ENCODE measurements at places on chromosomes 3 and 15.

DNA sequence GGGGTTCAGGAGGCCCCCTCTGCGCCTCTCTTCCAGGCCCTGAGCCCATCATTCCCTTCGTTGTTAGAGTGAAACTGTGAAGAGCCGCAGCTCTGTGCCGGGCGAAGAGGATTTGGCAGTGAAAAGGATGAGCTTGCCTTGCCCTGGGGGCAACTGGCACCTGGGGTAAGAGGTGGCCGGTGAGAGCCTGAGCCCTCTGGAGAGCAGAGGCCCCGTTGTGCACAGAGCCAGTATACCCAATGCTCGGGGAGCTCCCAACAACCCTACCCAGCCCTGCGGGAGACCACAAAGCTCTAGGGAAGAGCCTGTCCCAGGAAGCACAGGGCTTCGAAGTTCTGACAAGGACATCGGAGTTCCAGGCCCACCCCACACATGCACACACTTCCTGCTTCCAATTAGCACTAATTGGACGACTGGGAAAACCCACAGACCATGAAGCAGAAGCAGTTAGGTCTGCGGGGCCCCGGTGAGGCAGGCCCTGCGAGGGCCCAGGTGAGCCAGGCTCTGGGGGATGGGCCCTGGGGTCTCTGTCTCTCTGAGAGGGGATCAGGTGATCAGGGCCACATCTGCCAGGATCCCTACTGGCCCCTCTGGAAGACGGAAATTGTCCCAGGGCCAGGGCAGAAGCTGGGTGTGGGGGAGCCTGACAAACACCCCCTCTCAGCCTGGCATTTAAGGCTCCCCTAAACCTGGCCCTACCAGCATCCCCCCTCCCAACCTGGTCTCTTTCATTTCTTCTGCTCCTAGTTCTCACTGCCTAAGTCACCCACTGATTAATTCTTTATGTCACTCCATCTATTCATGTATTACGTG, 27.9 kb upstream of the SFMBT1 start:
- DNase-seq = peak; percentile 15

- no peak for DNase-seq
Measured at GRCh38 chr3:71446734-71447133, 136.8 kb downstream of the FOXP1 start.

DNA sequence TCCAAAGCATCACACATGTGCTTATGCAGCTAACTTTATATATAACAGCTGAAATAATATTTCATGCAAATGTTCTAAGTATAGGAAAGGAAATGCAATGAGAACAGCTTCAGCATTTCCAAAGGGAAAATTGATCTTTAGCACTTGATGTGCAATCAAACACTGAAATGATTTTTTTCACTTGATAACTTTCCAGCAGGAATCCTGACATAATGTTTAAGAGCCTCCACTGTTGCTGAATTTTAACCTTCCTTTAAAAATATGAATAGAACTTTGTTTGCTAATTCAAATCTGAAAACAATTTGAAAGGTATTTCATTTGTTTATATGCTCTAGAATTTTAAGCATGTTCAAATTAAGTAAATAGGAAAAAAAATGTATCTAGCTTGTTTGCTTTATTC, 96.9 kb upstream of the STRIT1 start:
- no peak for DNase-seq

GRCh38 chr3:32498252-32498651, 4.4 kb downstream of the CMTM6 start:
- DNase-seq = no peak

GRCh38 chr3:89275001-89275400, 167.6 kb downstream of the EPHA3 start:
- DNase-seq = no peak

DNA sequence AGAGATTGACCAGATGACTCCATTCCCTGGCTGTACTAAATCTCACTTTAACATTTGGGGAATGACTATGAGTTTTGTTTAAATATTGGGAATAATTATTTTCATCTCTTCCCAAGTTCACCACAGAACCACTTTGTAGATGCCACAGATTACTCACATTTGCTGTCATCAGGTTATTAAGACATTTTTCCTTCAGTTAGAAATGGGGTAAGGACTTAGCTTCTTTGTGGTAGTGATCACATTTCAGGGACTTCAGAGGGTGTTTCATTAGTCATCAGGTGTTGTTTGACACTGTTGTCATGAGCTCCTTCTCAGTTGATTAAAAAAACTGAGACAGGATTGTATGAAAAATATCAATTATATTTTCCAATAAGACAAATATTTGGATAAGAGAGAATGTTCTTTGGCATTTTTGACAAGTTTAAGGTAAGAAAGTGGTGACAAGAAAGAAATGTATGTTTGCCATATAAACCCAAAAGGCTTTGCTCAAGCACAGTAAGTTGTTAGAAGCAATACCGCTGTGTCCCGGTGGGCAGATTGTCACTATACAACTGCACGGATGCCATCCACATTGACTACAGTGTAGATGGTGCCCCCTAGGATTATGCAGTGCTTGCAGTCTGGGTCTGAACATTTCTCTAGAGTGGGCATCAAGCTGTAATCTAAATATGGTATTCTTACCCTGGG, 22.3 kb downstream of the FBXL2 start:
- DNase-seq = peak; percentile 90

DNA sequence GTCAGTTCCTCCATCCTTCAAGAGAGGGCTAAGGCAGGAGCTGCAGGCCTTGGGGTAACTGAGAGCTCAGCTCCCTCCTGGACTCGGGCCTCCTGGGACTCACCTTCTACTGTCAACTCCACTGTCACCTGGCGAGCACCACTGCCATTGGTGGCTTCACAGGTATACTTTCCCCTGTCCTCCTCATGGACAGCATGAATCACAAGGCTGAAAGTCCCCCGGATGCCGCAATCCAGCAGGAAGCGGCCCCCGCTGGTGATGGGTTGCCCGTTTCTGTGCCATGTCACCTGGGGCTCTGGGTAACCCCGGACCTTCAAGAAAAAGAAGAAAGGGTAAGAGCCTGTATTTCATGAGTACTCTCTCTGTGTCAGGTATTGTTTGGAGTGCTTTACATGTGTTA, 131.9 kb downstream of the MYLK start:
- DNase-seq = no peak

- DNase-seq = no peak
Measured at GRCh38 chr3:30707825-30708224, 101.4 kb downstream of the TGFBR2 start.

DNA sequence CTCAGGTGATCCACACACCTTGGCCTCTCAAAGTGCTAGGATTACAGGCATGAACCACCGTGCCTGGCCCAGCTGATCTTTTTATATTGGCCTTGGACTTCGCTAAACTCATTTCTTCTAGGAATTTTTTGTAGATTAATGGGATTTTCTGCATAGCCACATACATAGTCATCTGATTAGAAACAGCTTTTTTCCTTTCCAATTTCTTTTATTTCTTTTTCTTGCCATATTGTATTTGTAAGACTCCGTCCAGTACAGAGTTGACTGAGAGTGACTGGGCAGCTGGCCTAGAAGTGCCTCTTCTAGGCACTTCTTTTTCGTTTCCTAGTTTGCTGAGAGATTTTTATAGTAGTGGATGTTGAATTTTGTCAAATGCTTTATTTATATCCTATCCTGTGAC, 37.4 kb downstream of the ARIH1 start:
- DNase-seq = peak; percentile 33

DNA sequence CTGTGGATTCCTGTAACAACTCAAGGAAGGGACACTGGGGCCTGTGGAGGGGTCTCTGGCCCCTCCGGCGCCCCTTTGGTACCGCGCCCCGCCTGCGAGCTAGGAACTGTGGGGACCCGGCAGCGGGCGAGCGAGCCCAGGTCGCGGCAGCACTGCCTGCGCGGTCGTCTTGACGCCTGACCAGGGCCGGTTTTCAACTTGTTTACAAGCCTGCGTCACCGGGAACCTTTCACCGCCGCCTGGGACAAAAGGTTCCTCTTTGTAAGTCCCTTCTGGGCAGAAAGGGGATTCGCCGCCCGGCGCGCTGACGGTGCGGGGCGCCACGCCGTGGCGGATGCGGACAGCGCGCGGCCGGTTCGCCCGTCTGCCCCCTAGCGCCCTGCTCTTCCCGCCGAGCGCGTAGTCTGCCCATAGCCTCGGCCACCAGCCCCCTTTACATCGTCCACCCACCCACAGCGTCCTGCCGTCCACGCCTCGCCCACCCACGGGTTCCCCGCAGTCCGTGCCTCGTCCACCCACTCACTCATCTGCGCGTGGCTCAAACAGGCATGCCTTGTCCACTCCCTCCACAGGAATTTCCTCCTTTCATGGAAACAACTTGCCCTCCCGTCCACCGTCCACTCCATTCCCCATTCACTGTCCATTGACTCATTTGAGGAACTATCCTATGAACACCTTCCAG, 5.5 kb upstream of the CFAP100 start:
- DNase-seq = peak; percentile 86

DNA sequence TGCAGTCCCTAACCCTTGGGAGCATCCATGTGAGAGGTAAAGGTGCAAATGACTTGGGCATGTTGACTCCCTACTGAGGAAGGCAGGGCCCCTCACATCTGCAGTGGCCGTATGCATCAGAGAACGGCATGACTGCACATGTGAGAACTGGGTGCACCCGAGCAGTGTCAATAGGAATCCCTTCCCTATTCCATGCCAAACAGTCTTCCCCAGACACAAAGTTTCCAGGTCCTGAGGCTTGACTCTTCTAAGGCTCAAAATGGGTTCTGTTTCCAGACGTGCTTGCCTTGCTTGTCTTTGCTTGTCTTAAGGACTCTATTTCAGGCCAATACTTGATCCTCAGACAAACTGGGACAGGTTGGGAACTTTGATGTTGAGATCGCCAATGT, 20.5 kb upstream of the ANPEP start:
- no peak for DNase-seq

DNA sequence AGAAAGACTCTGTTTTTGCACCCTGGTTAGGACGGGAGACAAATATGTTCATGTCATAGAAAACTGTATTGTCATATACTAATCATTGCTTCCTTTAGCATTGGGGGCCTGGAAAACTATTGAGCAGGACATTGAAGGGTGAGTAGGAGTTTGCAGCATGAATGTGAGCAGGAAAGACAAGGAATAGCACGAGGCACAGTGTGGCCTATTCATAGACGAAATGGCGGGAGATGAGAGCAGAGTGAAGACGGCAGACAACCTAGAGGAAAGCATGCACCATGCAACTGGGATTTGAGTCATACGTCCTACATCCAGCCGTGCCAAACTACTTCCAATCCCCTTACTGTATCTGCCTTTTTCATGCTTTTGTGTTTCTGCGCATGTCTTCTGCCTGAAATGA, 508.1 kb downstream of the NTRK3 start:
- DNase-seq = no peak

GRCh38 chr15:62360332-62361097, 195.4 kb upstream of the C2CD4B start:
- no peak for DNase-seq

DNA sequence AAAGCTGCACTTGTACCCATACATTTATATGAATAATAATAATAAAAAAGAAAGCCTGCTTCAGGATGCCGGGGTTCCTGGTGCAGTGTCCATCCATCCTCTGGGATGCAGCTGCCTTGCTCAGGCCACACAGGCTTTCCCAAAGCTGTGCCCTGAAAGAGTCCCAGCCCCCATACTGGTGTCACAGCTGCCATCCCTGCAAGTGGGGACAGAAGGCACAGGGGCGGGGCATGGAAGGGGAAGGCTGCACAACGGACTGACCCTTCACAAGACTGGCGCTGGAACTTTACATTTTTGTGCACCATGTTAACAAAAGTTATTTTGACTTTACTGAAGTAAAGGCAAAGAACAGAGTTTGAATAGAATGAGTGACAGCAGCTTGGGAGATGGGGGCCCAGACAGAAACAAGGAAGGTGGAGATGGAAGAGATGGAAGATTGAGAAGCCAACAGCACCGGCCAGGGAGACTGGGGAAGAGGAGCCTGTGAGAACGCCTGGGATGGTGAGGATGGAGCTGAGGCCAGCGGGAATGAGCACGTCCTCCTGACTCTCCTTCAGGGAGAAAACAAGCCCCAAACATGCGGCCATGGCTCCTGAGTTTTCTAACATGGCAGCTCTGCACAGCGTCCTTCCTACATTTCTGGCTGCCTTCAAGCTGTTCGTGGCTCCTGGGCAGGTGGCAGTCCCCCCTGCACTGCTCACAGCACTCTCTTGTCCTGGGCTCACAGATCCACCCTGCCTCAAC, 73.1 kb downstream of the ABTB1 start:
- no peak for DNase-seq

GRCh38 chr3:111568355-111568754, 26.4 kb downstream of the CD96 start:
- no peak for DNase-seq

DNA sequence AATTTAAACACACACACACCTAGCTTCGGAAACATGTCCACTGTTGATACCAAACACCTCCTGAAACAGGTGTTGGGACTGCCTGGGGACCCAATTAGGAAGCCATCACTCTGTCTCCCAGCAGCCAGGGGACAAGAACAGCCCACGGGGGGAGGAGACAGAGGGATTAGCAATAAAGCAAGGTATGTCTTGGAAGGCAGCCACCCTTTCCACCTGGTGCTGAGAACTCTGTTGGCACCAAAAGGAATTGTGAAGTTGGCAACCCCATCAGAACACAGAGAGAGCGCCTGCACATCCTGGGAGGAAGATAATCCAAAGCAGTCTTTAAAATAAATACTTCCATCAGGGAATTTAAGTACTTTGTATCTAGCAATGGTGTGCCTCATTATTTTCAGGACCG, 111.0 kb downstream of the ADAMTS17 start:
- no peak for DNase-seq

GRCh38 chr3:141275032-141275422, 43.4 kb downstream of the PXYLP1 start:
- peak; percentile 89 for DNase-seq

Data from EH (cell line).